ENCODE measurements at places on chromosomes 6 and 20.
A peak's percentile ranks its signal among the peaks of the same experiment; 100 is the strongest.

DNA sequence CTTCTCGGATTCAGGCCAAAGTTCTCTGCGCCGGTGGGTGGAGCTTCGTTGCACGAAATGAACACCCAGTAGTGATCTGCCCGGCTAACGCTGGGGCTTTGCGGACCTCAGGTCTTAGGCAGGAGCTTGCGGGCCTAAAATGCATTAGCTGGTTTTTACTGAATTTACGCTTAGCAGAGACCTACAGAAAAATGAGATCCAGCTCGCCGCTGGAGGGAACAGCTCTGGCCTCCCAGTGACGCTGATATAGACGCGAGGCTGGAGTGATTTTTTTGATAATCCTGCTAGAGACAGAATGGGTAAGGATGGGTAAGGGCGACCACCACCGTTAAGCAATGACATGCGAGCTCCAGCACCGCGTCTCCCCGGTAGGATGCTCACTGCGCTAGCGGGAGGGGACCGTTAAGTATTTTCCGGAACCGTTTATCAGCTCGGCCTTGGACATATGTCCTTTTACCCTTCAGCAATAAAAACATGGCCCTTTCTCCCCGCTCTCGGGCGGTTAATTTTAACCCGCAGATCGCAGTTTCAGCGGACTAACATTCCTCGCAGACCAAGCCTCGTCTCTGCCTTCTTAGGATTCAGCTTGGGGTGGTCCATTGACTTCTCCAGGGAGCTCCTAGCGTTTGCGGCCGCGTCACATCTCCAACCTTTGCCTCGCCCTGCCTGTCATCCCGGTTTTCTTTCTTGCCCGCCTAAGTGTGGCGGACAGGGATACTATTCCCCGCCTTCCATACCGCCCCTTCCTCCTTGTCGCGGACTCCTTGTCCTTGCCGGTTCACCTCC, 109.3 kb downstream of the GPX5 start:
- no peak for DNase-seq

DNA sequence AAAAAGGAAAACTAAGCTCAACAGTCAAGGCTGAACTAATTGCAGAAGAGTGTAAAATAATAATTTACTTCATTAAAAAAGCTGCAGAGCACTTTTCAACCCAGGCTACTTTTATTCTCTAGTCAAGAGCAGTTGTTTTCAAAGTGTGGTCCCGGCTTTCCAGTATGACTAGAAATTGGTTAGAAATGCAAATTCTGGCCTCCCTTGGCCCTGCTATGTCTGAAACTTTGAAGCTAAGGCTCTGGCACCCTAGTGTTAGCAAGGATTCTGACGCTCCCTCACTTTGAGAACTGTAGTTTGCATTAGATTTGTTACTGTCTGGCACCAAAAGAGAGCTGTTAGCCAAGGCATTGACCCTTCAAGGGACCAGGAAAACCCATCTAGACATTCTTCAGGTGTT, 9.5 kb upstream of the NXT1 start:
- DNase-seq = no peak

DNA sequence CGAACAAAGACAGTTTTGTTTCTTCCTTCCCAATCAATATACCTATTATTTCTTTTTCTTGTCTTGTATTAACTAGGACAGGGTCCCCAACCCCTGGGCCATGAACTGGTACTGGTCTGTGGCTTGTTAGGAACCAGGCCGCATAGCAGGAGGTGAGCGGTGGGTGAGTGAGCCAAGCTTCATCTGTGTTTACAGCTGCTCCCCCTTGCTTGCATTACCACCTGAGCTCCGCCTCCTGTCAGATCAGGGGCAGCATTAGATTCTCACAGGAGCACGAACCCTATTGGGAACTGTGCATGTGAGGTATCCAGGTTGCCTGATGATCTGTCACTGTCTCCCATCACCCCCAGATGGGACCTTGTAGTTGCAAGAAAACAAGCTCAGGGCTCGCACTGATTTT, 151.9 kb downstream of the CDKAL1 start:
- DNase-seq = no peak

DNA sequence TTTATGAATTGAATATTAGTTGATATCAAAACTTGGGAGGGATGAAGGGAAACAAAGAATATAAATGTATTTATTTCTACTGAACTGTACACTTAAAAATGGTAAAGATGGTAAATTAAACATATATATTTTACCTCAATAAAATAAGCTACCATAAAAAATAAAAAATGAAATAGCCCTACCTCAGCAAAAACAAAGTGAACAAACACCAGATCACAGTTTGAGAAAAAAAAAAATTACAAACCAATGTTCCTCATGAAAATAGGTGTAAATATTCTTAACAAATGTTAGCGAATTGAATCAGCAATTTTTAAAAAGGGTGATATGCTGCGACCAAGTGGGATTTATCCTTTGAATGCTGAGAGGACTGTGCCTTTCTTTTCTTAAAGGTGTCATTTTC, 28.3 kb upstream of the ZNF184 start:
- DNase-seq = no peak

DNA sequence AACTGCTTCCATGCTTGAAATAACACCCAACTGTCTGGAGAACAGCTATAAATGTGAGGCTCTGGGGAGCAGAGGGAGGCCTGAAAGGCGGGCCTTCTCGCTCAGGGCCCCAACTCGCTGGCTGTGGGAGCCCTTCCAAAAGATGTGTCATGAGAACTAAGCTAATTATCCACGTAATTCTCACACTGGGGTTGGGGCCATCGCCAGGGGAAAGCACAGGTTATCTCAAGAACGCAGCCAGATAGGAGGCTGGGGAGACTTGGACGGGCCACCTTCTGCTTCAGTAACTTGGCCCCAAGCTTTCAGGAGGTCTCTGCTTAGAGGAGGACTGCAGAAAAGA, 1.6 kb downstream of the PXDC1 start:
- no peak for DNase-seq

DNA sequence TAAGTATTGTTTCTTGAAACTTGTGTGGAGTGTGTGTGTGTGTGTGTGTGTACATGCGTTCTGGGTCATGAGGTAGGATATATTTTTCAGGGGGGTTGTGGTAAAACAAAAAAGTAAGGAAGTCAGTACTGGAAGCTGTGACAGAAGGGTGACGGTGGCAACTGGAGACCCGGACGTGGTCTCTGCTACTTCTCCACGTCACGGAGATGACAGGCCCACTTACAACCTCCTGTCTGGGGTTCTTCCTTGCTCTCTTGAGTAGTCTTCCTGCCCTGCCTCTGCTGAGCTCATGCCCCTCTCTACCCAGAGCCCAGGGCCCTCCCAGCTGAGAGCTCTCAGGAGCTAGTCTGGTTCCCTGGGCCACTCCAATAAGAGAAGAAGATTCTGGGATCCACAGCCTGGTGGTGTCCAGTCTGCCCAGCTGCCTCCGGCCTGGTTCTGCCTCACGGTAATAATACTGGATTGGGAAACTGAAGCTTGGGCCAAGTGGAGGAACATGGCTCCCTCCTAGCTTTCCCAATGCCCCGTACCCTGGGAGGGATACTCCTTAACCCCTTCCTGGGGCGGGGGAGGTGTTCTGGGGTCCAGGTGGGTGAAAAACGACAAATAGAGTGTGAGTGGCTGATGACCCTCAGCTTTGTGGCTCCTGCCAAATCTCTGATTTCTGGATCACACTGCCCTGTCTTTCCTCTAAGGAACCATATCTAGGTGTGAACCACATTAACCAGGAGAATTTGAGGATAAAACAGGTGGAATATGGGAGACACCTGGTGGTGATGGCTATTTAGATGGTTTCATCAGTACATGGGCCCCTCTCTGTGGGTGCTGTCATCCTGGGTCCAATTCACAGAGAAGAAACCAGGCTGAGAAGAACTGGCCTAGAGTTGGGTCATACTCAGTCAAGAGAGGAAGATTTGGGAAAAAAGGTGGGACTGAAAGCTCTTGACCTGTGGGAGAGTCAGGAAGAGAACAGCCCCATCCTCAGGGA, 27.2 kb downstream of the VEGFA start:
- DNase-seq = no peak

GRCh38 chr20:47196091-47197081, 160.1 kb downstream of the ZMYND8 start:
- peak; percentile 59 for DNase-seq

- DNase-seq = no peak
These were observed 19.0 kb downstream of the CEP85L start for GRCh38 chr6:118632359-118632758.

DNA sequence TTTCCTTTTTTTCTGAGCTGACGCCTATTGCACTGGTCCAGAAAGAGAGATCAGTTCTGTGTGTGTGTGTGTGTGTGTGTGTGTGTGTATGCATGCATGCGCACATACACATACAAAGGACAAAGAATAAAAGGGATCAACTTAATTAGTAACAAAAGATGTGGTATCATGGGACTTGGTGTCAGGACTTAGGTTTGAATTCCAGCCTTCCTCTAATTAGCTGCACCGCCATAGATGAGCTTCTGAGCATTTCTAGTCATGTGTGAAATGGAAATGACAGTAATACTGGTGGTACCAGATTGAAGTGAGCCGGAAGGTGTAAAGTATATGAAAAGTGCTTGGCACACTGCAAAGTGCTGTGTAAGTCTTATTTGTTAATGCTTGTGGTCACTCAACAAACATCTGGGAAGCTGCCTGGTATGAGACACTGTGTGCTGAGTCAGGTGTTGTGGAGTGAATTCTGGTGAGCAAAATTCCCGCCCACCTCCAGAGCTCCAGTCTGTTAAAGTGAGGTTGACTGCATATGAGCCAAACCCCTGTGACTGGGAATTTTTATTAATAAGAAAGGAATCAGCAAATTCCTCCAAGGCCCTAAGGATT, 12.4 kb downstream of the DAAM2 start:
- no peak for DNase-seq

GRCh38 chr6:148578489-148578814, 168.4 kb upstream of the UST start:
- no peak for DNase-seq

DNA sequence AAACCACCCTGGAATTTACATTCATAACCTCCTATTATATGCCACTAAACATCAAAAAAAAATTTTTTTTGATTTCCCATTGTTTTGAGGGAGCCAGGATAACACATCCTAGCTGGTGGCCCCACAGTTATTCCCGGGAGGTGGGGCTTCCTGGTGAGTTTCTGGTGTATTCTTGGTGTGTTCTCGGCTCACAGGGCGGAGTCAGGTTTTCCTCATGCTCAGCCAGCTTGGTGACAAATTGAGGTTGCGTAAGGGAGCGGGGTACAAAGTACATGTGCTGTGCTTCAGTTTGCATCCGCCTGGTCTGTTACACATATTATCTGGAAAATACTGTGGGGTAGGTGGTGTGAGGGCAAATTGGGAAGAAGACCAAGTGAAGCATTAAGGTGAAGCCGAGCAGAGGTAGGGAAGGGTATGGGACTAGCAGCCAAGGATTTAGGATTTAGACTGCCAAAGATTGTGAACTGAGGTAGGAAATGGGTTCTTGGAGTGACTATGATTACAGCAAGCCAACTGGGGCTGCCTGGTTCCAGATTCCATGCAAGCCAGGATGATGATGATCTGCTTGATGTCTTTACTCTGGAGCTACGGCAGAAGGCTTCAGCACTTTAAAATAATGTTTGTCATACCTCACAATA, 46.2 kb upstream of the EEF1A1 start:
- no peak for DNase-seq

DNA sequence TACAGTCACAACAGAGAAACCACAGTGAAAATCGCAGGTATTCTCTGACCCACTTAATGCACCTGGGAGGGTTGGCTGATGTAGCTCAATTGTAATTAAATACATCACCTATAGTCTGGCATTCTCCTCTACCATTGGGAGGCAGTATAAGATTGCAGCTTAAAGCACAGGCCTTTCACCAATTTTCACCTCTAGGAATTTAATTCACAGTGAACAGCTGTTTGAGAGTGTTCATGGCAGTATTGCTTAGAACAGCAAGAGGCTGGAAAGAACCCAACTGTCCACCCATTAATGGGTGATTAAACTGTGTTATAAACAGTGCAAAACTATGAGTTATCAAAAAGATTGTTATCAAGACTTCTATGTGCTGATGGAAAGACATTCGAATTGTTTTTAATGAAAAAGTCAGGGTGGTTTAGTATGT, 2.0 kb downstream of the EDEM2 start:
- peak; percentile 38 for DNase-seq

DNA sequence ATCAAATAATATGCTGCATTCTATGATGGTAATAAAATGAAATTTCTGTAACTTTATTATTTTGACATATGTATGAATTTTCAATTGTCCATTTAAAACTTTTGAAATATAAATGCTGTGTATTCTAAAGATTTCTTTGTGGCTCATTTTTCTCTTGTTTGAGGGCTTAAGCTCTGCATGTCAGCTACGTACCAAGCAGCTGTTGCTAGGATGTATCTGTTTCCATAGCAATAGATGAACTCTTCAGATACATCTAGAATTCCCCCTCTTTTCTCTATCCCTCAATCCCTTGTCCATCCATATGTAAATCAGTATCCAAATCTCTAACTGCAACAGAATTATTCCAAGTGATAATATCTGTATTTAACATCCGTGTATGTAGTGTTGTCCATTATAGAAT, 76.5 kb upstream of the OPRM1 start:
- no peak for DNase-seq

- no peak for DNase-seq
These were observed 318.6 kb downstream of the LRFN2 start for GRCh38 chr6:40268614-40269013.

- peak; percentile 85 for DNase-seq
These were observed 25.4 kb downstream of the HLA-F start for GRCh38 chr6:29748391-29749307.

DNA sequence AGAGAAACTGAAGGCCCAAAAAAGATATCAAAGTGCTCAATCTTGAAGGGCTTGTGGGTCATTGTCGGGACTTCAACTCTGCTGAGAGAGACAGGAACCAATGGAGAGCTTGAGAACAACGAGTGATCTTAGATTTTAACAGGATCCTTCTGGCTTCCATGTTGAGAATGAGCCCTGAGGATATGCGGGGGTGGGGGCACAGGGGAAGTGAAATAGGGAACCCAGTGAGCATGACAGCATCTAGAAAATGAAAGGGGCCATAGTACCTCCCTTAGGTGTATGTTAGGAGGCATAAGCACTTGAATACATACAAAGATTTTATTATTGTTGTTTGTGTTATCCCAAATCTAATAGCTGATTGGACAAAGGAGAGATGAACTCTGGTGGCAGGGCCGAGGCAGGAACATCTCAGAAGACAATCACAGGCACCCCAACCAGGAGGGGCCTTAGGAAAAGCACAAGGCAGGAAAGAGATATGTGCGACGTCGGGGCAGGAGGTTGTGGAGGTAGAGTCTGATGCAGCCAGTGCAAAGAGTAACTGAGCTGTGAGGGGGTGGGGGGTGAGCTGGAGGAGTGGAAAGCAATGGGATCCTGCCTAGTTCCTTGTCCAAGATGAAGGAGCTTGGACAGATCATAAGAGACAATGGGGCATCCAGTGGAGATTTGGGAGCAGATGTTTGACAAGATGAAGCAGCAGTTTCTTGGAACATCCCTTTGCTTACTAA, 10.4 kb downstream of the TGM6 start:
- no peak for DNase-seq

GRCh38 chr6:3334555-3334954, 75.8 kb downstream of the PSMG4 start:
- no peak for DNase-seq

DNA sequence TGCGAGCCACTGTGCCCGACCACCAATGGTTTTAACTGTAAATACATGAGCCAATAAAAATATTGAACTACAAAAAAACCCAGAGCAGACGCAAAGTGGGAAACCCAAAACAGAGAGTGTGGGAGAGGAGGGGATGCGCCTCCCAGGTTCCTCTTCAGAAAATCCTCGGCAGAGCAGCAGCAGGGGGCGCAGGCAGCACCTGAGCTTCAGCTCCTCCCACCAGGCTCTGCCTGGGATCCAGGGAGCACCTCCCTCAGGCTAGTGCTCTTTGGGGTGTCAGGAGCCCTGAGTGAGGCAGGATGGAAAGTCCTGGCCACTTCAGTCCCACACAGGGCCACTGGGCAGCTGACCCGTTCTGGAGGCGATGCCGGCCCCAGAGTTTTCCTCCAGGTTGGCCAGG, 536.9 kb upstream of the CDH4 start:
- DNase-seq = no peak

Measured in activated naive CD4-positive, alpha-beta T cell treated with anti-CD3 and anti-CD28 coated beads, Interleukin-2, amount 50 U/mL, for 72 hours (primary cell).